HT-29 (cell line): ENCODE measurements at places on chromosomes 3 and 15.

- DNase-seq: no peak
Measured at GRCh38 chr3:141403576-141403975, 35.3 kb downstream of the ZBTB38 start.

GRCh38 chr3:186953011-186953487, 22.7 kb downstream of the ST6GAL1 start:
- no peak for DNase-seq

DNA sequence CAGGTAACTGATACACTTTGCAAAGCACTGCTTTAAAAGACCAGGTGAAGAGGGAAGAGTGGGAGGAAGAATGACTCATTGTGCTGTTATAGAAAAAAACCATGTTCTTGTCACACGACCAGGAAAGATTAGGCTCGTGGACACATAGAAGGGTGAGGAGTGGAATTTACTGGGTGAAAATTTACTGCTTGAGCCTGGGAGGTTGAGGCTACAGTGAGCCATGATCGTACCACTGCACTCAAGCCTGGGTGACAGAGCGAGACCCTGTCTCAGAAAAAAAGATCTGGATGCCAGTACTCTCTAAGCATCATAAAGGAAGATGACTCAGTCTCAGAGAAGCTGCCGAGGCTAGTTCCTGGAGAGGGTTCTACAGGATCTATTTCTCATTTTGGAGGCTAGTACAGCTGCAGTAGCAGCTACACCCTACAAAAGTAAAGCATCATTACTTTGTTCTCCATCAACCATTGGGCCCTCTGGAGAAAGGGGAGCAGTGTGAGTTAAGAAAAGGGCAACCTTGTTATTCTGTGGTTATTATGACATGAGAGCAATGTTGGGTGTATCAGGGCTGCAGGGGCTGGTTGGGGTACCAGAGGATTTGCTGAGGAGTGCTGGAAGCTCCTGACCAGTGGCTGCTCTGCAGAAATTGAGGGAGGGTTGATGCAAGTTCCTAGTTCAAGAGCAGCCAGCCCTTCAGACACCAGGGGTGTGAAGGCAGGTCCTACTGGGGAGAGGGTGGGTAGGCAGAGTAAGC, 75.4 kb downstream of the CMTM8 start:
- DNase-seq: peak; percentile 30

GRCh38 chr3:138222131-138222941, 35.2 kb downstream of the ARMC8 start:
- no peak for DNase-seq

DNA sequence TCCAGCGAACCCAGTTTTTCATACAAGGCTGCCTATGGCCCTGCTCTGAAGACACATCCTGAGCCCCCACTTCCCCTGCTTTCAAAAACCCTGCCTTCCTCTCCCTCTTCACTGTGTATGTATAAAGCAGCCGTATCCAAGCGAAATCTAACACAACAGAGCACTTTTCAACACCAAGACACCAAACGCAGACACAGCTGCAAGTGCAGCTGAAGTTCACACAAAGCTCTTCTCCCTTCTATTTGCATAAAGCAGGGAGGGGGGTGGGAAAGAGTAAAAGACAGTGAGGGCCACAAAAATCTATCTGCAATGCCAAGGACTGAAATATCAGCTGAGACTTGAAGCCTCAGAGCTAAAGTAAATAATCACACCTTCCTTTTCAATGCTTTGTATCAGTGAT, 35.1 kb upstream of the CSPG5 start:
- DNase-seq: no peak

DNA sequence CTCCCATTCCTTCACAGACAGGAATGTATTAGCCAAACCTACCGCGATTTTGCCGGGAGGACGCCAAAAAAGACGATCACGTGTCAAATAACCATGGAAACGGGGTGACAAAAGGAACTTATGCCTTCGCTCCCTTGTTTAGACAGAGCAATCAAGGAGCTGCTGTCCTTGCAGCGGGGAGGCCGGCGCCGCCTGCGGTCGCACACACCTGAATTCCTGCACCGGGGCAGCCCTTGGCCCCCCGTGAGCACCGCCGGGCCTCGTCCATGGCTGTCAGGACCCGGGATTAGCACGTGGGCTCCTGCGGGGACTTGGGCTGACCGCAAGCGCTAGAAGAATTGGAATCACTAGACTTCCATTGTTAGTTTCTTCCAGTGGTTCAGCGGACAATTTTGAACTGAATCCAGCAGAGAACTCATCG, 193.1 kb downstream of the SHQ1 start:
- no peak for DNase-seq

DNA sequence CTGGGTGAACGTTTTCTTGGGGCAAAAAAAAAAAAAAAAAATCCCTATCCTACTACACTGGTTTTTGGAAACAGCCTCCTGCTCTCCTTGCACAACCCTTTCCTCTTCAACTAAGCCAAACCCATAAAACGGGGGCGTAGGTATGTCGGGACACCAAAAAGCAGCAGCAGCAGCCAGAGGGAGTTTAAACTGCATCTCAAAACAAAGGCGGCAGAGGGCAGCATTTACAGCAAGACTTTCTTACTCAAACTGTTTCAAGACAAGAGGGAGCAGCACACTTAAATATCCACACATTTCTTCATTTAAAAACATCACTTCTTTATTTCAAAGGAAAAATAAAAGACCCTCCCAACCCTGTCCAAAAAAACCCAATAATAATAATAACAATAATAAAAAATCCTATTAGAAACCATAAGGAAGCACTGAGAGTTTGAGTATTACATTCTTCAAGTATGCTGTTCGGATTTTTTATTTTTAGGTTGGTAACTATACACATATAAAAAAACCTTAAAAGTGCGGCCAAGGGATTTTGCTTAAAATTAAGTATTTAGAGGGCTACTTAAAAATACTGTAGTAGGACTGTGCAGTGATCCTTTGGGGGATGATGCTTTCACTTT, 43.9 kb upstream of the PLXND1 start:
- peak; percentile 82 for DNase-seq

GRCh38 chr3:149497966-149498670, 23.6 kb downstream of the TM4SF4 start:
- DNase-seq: no peak

- no peak for DNase-seq
Measured at GRCh38 chr3:189982321-189982945, 138.3 kb downstream of the P3H2 start.

GRCh38 chr15:100060276-100060926, 281.4 kb downstream of the ADAMTS17 start:
- no peak for DNase-seq
